ENCODE measurements at places on chromosomes 11 and 22. TPM values are rescaled to one million over a fixed set of nuclear protein-coding genes. Genes with fewer than 3 reads are reported as not detected.

The MMP11 gene
- 1.9 TPM for total RNA-seq

The AQP11 gene
- total RNA-seq: 0.18 TPM

DNA sequence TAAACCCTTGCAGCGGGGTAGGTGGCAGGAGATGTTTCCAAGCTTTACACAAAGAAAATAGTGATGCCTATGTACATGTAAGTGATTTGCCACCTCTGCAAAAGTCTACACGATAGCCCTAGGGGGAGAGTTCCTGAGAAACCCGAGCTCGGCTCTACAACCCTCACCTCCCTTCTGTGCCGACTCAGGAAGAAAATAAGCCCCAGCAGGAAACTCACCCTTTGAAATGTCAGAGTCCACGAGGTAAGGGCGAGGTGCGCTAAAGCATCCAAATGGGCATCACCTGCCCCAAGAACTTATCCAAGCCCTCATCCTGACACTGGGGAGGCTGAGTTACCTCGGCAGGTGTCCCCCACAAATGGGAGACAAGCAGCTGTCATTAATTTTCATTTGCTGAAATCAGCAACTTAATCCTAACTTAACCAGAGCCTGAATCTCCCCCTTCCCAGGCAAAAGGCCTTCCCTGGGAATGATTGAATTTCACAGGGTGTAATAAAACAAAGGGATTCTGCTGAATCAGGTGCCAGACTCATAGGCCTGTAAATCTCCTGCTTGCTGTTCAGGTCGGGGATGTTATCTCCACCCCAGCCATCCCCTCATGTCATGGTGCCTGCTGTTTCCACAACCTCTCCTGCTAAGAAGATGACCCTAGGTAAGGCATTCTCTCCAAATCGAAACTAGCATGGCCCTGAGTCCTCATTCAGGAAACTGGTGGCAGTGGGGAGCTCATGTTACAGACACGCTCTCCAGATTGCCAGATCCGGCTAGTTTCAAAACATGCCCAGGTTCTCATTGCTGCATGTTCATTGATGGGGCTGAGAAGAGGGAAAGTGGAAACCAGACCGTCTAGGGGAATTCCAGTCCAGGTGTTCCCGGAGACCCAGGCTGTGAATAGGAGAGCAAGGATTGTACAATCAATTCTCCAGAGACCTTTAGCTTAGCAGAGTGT lies 105.3 kb upstream of the KIRREL3 start:
- no peaks in the 10 kb centered on the region for H3K27me3 ChIP-seq
- H3K27ac ChIP-seq: no peak overlapping the region
- no peak overlapping the region for H3K4me3 ChIP-seq

- no peak for DNase-seq
- peaks cover 92% of the 10 kb centered on the region for H3K36me3 ChIP-seq
- H3K27me3 ChIP-seq: no peaks in the 10 kb centered on the region
- peak overlapping the region; percentile 90 for H3K27ac ChIP-seq
Observed at GRCh38 chr22:36326178-36327161, 61.3 kb downstream of the MYH9 start.

DNA sequence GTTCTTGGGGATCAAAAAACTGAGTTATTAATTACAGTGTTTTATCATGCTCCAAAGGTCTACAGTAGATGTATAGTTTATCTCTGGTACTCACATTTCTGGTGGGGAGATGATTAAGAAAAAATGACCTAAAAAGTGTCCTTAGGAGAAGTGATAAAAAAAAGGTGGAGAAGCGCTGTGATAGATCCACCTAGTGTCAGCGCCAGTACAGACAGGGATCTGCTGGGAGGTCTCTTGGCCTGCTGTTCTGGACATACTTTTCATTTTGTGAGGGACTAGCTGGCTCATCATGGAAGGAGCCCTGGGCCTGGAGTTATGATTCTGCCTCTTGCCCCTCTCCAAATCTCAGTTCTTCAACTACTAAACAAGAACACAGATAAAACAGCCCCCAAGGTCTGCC lies 2.9 kb downstream of the ELF5 start:
- H3K27ac ChIP-seq: no peak overlapping the region
- H3K4me3 ChIP-seq: no peak overlapping the region
- H3K27me3 ChIP-seq: no peaks in the 10 kb centered on the region
- DNase-seq: no peak

DNA sequence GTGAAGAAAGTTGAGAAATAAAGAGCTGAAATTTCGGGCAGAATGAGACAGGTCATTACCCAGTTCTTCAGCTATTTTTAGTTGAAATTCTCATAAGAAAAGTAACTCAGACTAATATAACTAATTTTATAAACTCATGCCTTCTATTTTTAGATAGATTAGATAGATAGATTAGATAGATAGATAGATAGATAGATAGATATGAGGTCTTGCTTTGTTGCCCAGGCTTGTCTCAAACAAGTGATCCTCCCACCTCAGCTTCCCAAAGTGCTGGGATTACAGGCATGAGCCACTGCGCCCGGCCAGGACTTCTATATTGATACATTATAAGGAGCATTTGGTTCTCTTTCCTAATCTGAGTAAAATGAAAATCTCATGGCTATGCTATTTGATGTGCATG lies 26.9 kb upstream of the OR8G1 start:
- H3K27ac ChIP-seq: no peak overlapping the region
- no peaks in the 10 kb centered on the region for H3K36me3 ChIP-seq
- DNase-seq: no peak
- H3K4me3 ChIP-seq: no peak overlapping the region
- no peaks in the 10 kb centered on the region for H3K27me3 ChIP-seq

DNA sequence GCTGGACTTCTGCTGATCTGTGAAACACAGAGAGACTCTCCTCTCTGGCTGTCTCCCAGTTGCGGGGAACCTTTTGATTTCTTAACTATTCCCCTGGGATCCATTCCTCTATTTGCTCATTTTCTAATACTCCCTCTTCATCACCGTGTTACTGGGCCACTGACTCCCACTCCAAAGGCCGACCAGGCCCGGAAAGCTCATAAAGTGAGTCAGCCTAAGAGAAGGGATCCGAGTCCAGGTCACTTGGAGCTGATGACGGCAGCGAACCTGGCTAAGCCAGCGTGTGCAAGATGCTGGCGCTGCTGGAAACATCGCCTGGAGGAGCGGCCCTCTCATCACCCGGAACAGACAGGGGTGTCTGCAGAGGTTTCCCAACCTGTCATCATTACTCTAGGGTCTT lies 112.8 kb downstream of the FBXO7 start:
- peaks cover 26% of the 10 kb centered on the region for H3K4me1 ChIP-seq
- H3K4me3 ChIP-seq: no peak overlapping the region
- no peak for DNase-seq
- H3K27ac ChIP-seq: no peak overlapping the region
- no peaks in the 10 kb centered on the region for H3K36me3 ChIP-seq
- H3K27me3 ChIP-seq: no peaks in the 10 kb centered on the region

- no peaks in the 10 kb centered on the region for H3K36me3 ChIP-seq
- peak; percentile 26 for DNase-seq
- no peak overlapping the region for H3K4me3 ChIP-seq
- no peaks in the 10 kb centered on the region for H3K27me3 ChIP-seq
- no peak overlapping the region for H3K27ac ChIP-seq
Observed at GRCh38 chr11:2772544-2773031, 72.8 kb upstream of the KCNQ1OT1 start.

The PARVG gene
- 96.2 TPM for total RNA-seq

The IGSF22 gene
- 2.3 TPM for total RNA-seq

- no peak for DNase-seq
- no peak overlapping the region for H3K27ac ChIP-seq
- H3K36me3 ChIP-seq: peaks cover 64% of the 10 kb centered on the region
- H3K4me3 ChIP-seq: no peak overlapping the region
- H3K27me3 ChIP-seq: no peaks in the 10 kb centered on the region
- H3K4me1 ChIP-seq: peaks cover 79% of the 10 kb centered on the region
Observed at GRCh38 chr11:62888406-62888805, 7.7 kb downstream of the SLC3A2 start.

- no peak overlapping the region for H3K27ac ChIP-seq
- H3K4me1 ChIP-seq: no peaks in the 10 kb centered on the region
- no peaks in the 10 kb centered on the region for H3K36me3 ChIP-seq
- H3K27me3 ChIP-seq: no peaks in the 10 kb centered on the region
- H3K4me3 ChIP-seq: no peak overlapping the region
- no peak for DNase-seq
Observed at GRCh38 chr11:66787934-66788758, 55.1 kb upstream of the RCE1 start.

GRCh38 chr11:69654660-69655478 lies 13.9 kb downstream of the CCND1 start:
- no peak overlapping the region for H3K4me3 ChIP-seq
- no peak overlapping the region for H3K27ac ChIP-seq
- DNase-seq: no peak
- H3K36me3 ChIP-seq: peaks cover 45% of the 10 kb centered on the region

The USP2 gene
- total RNA-seq: 5.1 TPM

GRCh38 chr11:86726118-86726753 lies 53.8 kb upstream of the ME3 start:
- H3K4me3 ChIP-seq: no peak overlapping the region
- H3K4me1 ChIP-seq: no peaks in the 10 kb centered on the region
- H3K27ac ChIP-seq: no peak overlapping the region
- H3K27me3 ChIP-seq: no peaks in the 10 kb centered on the region
- no peaks in the 10 kb centered on the region for H3K36me3 ChIP-seq

Data from lower lobe of right lung (tissue), 2 donors.